ENCODE measurements at places on chromosomes 16 and 17.
A peak's percentile ranks its signal among the peaks of the same experiment; 100 is the strongest.

DNA sequence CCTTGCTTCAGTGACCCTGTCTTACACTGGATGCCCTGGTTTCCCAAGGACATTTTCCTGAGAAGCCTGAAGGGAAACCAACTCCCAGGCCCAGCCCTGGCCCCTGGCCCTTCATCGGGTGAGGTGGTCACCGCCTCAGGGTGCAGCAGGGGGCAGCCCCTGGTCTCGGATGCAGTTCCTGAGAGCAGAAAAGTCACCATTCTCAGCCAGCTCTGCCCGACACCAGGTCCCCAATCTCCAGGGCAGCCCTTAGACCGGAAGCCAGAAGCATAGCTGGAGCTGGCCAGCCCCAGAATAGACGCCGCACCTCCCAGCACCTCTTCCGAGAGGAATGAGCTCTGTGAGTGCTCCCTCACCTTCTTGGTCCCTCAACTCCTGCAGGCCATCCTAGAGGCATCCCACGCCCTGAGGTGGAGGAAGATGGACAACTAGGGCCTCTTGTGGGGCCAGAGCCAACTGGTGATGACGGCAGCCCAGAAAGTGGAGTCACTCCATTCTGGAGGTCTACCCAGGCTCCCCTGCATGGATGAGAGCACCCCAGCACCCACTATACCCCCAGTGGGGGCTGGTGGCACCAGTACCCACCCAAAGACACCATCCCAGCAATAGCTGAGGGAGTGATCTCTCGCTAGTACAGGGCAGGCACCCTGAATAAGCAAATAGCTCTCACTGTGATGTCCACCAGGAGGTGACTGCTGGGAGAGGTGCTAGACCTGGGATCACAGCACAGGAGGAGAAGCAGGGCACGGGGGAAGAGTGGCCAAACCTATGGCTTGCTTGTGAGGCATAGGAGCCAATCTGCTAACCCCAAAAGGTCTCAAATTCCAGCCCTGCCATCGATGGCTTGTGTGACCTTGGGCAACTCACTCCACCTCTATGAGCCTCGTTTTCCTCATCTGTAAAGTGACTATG is 56.2 kb downstream of the TK2 start:
- no peak for DNase-seq

DNA sequence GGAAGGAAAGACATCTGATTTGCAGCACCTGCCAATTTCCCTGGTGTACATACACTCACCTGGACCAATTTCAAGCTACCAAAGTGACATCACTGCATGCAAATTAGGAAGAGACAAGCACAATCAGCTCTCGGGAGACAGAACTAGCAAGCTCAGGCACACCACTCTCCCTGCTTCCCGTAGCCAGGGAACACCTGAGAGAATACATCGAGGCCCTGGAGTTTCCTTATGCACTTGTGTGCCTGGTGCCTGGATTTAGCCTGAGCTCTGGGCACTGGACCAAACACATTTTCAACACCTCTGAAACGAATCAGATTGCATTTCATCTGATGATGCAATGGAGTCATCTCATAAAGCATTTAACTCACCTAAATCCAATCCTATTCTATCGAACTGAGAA is 110.5 kb downstream of the HS3ST2 start:
- no peak for DNase-seq

DNA sequence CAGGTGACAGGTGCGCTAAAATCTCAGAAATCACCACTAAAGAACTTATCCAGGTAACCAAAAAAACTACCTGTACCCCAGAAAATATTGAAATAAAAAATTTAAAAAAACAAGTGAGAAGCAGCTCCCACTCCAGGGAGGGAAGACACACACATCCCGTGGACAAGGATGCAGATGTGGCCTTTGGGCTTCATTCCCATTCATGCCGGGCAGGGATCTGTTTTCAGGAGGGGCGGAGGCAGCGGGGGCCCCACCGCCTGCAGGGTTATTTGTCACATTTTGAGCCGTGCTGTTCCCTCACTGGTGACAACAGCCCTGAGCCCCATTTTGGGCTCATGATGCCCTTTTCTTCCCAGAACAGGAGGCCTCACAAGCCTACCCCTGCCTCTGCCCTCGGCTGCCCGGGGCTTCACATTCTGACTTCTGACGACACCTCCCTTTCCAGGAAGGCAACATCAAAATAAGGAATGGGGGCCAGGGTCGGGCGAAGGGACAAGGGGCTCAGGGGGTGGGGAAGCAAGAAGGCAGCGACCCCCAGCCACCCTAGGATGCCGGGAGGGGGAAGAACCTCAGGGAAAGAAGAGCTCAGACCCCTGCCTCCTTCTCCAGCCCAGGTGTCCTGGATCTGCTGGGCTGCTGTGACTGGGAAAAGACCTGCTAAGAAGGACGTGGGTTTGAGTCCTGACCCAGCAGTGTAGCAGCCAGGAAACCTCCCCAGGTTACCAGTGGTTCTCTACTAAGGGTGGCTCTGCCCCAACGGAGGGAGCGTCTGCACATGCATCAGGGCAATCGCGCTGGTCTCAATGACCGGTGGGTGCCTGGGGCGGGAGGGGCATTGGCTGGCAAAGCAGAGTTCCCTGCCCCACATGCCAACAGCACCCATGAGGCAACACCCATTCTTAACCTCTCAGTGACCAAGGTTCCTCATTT is 2.3 kb upstream of the CD79B start:
- DNase-seq = no peak

GRCh38 chr17:73411313-73411747 is 99.5 kb upstream of the CDC42EP4 start:
- no peak for DNase-seq

DNA sequence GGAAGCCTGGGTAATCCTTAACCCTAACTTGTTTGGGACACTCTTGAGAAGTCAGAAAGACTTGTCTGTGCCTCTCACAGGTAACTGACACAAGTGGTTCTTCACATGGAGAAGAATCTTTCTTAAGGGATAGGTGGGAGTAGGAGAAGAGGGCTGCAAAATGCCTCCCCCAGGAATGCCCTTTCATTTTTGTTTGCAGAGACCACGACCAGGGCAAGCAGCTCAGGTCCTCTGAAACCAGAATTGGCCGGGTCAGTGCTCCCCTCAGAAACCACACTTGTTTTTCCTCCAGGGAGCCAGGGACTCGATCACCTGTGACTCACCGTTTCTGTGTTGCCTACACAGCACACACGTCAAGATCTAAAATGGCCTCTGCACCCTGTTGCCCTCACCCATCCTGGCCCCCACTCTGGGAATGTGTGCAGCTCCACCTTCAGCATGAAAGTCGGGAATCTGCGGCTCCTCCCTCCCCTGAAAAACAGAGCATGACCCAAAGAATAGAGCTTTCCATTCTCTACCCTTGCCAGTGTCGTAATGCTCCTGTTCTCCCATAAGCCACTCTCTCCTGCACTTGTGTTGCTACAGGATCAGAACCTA is 36.1 kb downstream of the HNF1B start:
- no peak for DNase-seq

GRCh38 chr17:55745258-55745657 is 5.6 kb upstream of the PCTP start:
- DNase-seq = no peak

DNA sequence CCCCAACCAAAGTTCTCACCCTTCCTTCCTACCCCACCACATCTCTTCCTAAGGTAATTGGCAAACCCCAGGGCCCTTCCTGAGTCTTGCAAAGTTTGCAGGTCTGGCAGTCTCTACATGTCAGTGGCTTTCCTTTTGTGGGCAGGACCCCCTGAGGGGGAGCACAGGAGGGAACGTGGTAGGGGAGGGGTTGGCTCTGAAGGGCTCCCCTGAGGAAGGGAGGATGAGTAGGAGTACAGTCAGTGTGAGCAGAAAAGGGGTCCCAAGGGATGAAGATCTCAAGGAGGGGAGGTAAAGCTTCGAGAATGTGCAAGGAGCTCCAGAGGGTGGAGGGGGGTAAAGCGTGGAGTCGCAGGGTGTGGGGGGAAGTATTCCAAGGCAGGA is 206.9 kb downstream of the RAB11FIP4 start:
- no peak for DNase-seq

DNA sequence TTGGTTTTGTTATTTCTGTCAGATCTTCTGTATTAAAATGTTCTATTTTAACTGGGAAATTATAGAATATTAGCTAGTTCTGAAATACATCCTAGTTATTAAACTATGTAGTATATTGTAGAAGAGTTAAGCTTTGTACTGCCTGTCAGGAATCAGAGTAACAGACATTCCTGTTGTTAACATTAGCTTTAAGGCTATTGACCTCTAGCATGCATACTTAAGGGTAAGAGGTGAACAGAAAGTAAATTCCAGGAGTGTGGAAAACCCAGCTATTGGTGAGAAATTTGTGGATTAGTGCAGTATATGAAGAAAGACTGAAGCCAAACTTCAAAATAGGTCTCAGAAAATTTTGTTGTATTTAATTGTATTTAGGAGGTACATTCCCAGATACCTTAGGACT is 111.3 kb downstream of the CHD9 start:
- no peak for DNase-seq

GRCh38 chr17:61981323-61981722 is 53.5 kb upstream of the INTS2 start:
- DNase-seq = no peak

DNA sequence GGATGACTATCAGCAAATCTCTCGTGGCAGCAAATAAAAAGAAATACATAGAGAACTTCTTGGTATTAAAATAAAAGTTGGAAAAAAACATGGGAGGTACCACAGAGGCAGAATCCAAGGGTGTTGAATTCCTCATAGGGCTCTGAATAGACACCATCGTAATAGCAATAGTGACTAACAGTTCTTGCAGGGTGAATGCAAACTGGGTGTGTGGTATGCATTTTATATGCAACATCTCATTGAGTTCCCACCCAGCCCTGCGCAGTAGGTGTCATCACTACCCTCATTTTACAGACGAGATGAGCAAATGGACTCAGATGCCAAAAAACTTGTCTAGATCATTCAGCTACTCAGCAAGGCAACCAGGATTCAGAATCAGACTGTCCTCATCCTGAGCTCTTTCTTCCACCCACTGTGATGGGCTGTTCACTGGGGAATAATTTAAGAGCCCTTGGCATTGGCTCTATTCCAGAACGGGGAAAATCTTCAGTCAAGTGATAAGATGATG is 354.6 kb upstream of the CDH11 start:
- no peak for DNase-seq

- DNase-seq = no peak
These were observed 943 bp upstream of the PIP4K2B start for GRCh38 chr17:38800237-38800760.

DNA sequence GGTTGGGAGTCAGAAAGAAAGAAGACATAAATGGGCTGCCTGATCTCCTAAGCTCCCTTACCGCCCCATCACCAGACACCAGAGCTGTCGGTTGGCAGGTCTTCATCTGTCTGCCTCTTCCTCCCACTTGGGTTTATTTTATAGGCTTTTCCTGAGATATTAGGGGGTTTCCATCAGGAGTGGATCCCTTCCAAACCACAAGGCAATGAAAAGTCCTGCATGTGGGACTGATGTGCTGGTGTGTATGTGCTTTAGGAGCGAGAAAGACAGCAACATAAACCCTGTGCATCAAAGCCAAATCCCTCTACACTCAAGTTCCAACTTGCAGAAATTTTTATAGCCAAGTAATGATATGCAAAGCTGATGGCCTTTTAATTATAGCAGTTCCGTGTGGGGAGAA is 389.5 kb downstream of the SLC39A11 start:
- DNase-seq = peak; percentile 88

- no peak for DNase-seq
These were observed 1.3 kb upstream of the NOL11 start for GRCh38 chr17:67716405-67716798.

GRCh38 chr17:4527134-4527533 is 28.1 kb downstream of the MYBBP1A start:
- no peak for DNase-seq

DNA sequence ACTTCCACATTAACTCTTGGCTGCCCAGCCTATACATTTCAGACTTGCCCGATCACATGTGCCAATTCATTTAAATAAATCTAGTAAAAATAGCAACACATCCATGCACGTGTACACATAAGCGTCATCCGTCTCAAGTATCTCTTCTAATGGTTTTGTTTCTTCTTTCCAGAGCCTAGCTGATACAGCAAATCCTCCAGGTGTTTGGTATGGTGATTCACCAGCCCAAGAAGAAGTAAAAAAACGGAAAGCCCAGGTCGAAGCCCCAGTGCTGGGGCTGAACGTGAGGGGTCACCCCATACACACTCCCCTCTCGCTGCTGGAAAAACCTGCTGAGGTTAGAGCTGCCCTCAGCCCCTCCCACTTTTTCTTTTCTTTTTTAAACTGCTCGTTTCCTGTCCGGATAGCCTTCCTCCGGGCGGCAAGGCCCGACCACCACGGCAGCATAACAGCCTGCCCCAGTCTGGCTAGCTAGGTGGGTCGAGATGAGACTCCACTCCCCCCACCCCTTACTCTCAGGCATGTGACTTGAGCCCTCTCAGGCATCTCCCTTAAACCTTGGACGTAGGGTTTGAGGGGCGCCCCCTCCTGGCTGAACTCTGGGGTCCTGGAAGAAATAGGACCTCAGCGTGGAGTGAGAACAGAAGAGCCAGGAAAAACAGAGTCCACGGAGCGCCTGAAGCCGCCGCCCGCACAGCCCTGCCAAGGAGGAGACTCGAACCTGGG is 13.9 kb upstream of the OR1F1 start:
- DNase-seq = no peak

- no peak for DNase-seq
These were observed 29.4 kb downstream of the C16orf87 start for GRCh38 chr16:46801428-46802049.
